ENCODE measurements at places on chromosomes 4 and X.

GRCh38 chrX:73267206-73267605, 52.6 kb upstream of the NAP1L2 start:
- DNase-seq = no peak

- DNase-seq = no peak
Observed at GRCh38 chrX:129188231-129188630, 335.1 kb downstream of the SMARCA1 start.

- DNase-seq = peak; percentile 34
Observed at GRCh38 chrX:12672367-12673106, 118.7 kb upstream of the PRPS2 start.

- no peak for DNase-seq
Observed at GRCh38 chrX:8897259-8897658, 96.1 kb upstream of the FAM9A start.

DNA sequence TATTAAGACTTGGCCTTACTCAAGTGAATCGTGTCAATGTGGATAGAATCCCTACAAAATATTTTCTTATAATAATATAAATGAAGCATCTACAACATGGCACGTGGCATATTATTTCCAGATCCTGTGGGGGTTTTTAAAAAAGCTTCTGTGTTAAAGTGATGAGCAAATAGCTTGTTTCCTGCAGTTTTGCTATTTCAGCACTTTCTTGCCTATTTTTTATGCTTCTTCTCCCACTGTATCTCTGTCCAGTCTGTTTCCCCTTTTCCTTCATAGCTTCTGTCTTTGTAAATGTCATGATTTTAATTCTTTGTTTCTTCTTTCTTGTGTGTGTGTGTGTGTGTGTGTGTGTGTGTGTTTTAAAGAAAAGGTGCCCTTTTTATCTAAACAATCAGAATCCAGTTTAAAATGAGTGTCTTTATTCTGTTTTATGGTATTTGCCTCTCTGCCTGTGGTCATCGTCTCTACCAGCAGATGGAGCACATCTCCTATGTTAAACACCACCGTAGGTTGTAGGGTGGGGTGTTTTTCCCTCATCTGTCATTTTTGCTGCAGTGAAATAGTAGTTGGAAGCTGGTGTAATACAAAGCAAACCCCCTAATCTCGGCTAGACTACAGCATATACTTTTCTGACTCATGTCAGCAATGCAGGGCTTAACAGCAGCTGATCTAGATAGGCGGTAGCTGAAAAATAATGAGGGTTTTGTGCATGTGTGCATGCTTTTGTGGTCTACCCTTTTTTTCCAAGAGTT, 33.1 kb downstream of the FTHL17 start:
- DNase-seq = no peak

GRCh38 chr4:94623126-94623911, 134.4 kb upstream of the BMPR1B start:
- DNase-seq = no peak

DNA sequence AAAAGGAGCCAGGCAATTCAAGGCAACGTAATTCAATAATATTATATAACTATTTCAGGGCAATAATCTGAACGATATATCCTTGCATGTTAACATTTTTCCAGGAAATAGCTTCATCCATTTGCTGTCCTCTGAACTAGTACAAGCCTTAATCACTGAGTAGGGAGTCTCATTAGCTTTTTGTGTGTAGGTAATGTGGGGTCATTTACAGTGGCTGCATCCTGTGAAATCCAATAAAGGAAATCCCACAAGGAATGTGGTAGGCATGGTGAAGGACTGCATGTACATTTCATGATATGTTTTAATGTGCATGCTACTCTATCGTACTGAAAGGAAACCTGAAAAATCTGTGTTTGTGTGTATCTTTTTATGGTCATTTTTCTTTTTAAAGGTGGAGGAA, 103.5 kb downstream of the SLC4A4 start:
- no peak for DNase-seq

DNA sequence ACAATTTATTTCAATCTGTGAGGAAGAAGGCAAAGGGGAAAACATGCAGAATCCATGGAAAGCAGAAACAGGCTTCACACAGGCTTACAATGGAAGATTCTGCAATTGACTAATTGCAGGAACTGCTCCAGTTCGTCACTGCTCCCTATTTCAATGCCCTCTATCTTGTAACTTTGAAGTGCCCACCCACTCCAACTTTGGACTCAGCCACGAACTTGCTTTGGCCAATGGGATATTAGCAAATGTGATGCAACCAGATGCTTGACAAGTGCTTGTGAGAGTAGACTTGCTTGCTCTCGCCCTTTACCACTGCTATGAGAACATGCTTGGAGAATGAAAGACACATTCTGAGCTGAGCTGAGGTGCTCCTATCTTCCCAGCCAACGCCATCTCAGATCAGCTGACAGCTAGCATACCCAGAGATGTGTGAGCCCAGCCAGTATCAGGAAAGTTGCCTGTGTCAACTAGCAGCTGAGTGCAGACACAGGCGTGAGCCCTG, 105.7 kb upstream of the PTCHD1 start:
- no peak for DNase-seq

DNA sequence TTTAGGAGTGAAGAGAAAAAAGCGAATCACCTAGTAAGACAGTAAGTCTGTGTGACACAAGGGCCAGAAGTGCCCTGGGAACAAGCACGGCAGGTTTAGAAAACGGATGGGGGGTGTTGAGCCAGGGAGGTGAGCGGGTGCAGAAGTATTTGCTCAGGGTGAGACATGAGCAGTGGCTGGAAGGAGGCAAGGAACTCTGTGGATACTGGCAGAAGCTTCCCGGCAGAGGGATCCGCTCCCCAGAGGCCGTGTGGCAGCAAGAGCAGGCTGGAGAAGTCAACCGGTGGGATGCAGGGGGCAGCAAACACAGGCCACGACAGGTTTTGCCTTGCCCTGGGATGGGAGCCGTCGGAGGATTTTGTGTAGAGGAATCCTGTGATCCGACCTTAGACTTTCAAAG, 2.3 kb upstream of the UVSSA start:
- DNase-seq = no peak

DNA sequence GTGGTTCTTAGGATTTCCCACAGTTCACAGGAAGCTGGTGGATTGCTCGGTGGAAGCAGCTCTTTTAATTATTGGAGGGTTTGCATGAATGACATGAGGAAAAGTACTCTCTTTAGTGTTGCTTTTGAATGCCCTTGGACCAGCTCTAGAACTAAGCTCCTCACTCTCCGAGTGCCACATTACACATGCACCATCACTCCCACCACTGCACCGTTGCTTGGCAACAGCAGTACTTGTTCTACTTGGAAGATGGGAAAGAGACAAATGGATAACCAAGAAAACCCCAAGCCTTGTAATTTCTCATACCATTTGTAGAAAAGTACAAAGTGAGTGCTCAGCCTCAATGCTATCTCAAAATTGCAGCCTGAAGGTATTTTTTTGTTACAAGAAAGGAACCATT, 620.2 kb upstream of the BOD1L1 start:
- DNase-seq = no peak

DNA sequence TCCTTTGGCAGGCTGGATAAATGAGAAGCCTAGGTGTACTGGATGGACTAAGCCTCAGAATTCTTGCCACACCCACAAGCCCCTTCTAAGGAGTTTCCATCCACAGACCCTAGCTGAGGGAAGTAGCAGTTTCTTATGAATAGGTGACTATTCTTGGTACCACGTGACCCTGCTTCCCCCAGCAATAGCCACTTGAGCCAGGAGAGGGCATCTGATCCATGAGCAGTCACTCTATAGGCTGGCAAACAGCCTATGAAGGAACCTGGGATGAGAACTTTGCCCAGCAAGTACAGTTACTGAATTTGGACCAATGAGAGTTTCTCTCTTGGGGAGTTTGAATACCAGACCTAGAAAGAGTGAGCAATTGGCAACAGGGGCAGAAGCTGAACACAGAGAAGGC, 84.0 kb downstream of the RTL9 start:
- no peak for DNase-seq
